Suppressor macrophage treated with lipopolysaccharide for 1 hour (primary cell): ENCODE measurements at places on chromosomes 7 and 10.

DNA sequence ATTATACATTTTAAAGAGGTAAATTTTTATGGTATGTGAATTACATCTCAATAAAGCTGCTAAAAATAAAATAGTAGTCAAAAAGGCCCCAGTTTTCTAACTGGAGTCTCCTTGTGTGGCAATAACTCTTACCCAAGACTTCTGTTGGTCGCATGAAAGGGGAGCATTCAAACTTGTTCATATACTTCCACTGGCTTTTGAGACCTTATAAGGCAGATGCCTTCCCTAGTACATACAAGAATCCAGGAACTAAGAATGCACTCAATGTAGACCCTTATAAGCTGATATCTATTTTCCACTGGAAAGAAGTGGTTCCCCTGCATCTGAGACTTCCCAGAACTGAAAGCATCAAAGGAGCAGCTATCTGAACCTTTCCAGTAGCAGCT lies 13.0 kb downstream of the BCAP29 start:
- DNase-seq = no peak

GRCh38 chr7:100080907-100081534 lies 502 bp downstream of the ZNF3 start:
- DNase-seq = peak; percentile 21

DNA sequence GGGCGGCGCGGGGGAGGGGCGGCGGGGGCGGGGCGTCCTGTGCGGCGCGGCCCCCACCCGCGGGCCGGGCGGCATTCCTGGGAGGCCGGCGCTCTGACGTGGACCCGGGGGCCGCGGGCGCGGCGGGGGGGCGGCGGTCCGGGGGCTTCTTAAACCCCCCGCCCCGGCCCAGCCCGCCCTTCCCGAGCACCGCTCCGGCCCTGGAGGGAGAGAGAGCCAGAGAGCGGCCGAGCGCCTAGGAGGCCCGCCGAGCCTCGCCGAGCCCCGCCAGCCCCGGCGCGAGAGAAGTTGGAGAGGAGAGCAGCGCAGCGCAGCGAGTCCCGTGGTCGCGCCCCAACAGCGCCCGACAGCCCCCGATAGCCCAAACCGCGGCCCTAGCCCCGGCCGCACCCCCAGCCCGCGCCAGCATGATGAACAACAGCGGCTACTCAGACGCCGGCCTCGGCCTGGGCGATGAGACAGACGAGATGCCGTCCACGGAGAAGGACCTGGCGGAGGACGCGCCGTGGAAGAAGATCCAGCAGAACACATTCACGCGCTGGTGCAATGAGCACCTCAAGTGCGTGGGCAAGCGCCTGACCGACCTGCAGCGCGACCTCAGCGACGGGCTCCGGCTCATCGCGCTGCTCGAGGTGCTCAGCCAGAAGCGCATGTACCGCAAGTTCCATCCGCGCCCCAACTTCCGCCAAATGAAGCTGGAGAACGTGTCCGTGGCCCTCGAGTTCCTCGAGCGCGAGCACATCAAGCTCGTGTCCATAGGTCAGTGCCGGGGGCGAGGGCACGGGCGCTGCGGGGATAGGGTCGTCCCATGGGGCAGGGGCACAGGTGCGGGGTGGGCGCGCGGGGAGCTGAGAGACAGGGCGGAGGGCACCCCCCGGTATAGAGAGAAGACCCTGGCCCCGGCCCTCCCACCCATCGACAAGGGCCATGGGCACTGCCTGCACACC lies at the start of gene FLNC:
Gene FLNC, plus strand, starts transcription at position 176 of the 947 bp plus-strand sequence. Its CDS starts 232 bp downstream, at position 408.
- peak; percentile 36 for DNase-seq

- no peak for DNase-seq
These were observed 52.9 kb downstream of the DNAJC12 start for GRCh38 chr10:67785098-67785497.

DNA sequence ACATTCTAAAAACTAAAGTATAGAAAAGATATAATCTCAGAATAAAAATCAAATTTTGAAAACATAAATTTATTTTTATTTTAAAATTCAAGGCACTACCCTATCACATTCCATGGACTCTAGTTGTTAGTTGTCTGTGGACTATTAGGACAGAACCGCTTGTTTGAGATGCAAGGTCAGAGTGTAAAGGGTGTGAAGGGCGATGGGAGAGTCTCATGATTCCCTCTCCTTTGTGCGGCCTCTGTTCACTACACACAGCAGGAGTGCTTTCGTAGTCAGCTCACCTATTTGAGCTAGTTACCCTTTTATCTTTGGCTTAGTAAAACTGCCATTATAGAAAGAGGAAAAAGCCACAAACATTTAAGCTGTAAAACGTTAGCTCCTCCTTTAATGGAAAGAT lies 189.8 kb upstream of the TEX47 start:
- no peak for DNase-seq

- DNase-seq = no peak
These were observed 63.2 kb downstream of the PRPF18 start for GRCh38 chr10:13649844-13650520.

- no peak for DNase-seq
These were observed 32.3 kb downstream of the ORC5 start for GRCh38 chr7:104175361-104175984.

DNA sequence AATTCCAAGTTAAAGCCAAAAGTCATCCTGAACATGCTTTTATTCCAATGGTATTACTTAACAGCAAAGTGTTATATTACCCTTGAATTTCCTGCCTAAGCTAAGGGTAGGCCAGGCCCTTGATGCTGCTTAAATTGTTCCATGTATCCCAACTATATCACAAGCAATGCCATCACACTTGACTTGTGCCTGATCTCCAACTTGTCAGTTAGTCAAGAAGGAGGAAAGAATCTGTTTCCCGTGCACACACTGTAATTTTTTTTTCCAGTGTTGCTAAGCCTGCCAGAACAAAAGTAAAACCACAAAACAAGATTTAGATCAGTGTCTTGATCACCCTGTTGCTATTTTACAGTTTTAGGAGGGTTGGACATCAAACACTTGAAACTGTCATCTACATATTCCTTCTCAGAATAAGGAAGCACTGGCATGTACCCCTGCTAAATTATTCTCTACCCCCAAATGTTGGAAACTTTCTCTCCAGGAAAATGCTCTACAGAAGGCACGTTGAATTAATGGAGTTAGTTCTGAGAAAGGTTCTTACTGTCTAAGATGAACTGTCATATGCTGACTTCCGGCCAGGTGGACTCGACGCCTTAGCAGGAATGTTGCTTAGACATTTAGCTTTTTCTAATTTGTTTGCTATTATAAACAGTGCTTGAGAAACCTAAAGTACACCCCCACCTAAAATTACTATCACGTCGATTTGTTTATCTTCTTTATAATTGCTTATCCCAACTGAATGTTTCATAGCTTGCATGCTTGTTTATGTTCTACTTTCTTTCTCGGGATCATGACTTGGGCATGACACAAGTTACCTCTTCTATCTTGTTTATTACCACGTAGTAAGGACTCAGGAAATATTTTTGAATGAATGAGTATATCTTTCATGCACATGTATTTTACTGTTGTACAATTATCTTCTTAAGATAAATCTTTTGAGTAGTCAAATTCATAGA lies 105.5 kb upstream of the ZNF438 start:
- no peak for DNase-seq

- DNase-seq = no peak
These were observed 159.8 kb downstream of the CCDC7 start for GRCh38 chr10:32605787-32606186.

DNA sequence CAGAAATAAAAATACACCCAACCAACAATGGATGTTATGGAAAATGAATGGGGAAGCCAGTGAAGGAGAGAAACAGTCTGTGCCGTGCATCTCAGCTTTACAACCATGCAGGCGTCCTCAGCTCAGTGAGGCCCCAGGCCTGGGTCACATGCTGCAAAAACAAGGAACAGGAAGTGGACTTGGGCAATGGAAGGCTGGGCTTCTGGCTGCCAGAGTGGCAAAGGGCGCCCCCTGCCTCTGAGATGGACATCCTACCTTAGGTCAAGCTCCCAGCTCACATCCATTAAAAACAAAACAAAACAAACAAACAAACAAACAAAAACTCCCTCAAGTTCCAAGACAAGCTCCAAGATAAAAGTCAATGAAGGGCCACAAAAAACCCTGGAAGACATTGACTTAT lies 54.7 kb upstream of the AFAP1L2 start:
- peak; percentile 67 for DNase-seq

- DNase-seq = peak; percentile 85
These were observed 93.6 kb downstream of the PRLHR start for GRCh38 chr10:118501637-118502440.

- no peak for DNase-seq
These were observed 120.9 kb downstream of the CACNB2 start for GRCh38 chr10:18261063-18261610.

DNA sequence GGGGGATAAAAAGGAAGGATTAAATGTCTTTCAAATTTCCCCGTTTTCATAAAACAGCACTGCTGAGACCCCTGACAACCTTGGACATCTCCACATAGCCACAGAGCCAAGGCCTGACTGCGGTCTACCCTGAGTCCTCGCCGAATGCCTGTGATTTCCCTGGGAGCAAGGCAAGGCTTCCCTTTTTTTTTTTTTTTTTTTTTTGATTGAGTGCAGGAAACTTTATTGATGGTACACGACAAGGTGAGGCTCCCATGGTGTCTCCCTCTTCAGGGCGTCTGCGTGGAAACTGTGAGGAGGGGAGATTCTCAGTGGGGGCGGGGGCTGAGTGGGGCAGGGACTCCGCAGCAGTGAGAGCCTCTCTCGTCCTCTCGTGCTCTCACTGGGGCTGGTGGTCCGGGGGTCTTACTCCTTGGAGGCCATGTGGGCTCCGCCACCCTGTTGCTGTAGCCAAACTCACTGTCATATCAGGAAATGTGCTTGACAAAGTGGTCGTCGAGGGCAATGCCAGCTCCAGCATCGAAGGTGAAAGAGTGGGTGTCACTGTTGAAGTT lies 4.2 kb upstream of the RPP38 start:
- DNase-seq = no peak

- peak; percentile 62 for DNase-seq
These were observed 112.2 kb downstream of the CLEC2L start for GRCh38 chr7:139635526-139636302.

DNA sequence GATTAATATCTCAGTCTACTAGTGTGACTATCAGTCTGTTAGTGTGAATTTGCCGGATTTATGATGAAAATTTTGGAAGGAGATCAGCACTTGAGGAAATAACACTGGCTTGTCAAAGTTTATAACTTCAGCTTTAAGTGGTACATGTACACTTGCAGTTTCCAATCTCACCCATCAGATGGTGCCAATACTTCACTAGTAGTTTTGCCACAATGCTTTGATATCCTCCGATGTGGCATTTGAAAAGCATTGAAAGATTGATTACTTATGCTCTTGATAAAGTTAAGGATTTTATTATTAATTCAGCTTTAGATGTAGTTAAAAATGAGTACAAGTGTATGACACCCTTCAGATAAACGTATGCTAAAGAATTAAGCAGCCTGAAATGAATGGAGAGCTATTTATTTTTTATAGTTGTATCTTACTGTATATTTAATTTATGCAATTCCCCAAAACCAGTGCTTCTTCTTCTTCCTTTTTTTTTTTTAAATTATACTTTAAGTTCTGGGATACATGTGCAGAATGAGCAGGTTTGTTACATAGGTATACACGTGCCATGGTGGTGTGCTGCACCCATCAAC lies 98.2 kb downstream of the ANLN start:
- DNase-seq = peak; percentile 72

DNA sequence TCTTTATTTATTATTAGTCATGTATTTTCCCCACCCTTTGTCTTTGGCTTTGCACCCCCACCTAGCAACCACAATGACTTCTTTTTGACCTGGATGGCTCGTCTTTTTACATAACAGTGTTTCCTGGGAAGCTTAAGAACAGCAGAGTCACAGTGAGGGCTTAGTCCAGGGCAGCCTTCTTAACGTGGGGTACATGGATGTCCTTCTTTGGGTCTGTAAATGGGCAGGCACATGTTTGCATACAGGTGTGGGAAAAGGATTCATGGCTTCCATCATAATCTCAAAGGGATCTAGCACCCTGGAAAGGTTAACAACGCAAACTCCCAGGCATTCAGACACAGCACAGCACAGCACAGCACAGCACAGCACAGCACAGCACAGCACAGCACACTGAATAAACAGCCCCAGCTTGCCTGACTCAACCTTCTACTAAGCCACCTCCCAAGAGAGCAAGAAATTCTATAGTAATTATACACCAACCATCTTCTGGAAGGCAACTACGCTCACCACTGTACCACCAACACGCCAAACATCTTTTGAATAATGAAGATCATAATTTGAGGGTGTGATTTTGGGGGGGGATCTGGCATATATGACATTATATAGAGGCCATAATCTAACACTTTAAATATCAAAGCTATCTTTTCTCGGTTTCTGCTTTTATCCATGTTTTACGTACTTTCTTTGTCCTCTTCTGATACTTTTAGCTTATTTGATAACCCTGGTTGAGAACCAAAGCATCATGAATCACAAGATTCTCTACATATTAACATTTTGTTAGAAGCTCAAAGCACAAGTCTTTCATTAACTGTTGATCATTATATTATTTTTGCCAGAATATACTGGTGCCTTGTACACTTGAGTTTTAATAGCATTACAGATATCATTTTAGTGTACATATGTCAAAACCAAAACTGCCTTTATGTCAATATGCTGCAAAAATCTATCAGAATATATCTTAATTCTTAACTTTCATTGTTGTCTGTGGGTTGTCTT lies 177.2 kb upstream of the KLF14 start:
- DNase-seq = peak; percentile 54

DNA sequence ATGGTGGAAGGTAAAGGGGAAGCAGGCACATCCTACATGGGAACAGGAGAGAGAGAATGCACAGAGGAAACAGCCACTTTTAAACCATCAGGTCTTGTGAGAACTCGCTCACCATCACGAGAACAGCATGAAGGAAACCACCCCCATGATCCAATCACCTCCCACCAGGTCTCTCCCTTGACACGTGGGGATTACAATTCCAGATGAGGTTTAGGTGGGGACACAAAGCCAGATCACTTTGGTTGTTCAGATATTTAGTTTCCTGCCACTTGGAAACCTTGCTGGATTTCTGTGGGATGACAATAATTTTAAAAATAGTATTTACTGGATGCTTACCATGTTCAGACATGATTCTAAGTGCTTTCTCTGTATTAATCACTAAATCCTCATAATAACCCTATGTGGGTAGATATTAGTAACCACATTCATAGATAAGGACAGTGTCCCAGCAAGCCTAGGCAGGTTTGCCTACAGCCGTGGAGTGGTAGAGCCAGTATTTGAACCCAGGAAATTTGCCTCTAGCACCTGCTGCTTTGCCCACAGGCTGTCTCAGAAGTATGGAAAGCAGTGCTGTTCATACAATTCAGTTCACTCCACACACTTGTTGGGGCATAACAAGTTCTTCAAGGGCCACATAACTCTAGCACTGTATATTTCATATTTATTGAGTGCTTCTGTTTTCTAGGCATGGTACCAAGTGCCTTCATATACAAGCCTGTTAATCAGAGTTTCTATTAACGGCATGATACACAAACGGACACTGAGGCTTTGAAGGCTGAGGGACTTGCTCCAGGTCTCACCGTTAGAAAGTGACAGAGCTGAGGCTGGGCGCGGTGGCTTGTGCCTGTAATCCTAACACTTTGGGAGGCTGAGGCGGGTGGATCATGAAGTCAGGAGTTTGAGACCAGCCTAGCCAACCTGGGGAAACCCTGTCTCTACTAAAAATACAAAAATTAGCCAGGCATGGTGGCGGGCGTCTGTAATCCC lies 8.3 kb downstream of the TLL2 start:
- DNase-seq = no peak
